ENCODE measurements at places on chromosomes 2 and 18.

- DNase-seq = no peak
These were observed 23.7 kb downstream of the ICA1L start for GRCh38 chr2:202847693-202848524.

GRCh38 chr2:66408905-66409304 lies 26.0 kb upstream of the MEIS1 start:
- no peak for DNase-seq

GRCh38 chr2:73415906-73416305 lies 30.3 kb downstream of the ALMS1 start:
- DNase-seq = no peak

- DNase-seq = no peak
These were observed 20.0 kb downstream of the NAB1 start for GRCh38 chr2:190668892-190669291.

DNA sequence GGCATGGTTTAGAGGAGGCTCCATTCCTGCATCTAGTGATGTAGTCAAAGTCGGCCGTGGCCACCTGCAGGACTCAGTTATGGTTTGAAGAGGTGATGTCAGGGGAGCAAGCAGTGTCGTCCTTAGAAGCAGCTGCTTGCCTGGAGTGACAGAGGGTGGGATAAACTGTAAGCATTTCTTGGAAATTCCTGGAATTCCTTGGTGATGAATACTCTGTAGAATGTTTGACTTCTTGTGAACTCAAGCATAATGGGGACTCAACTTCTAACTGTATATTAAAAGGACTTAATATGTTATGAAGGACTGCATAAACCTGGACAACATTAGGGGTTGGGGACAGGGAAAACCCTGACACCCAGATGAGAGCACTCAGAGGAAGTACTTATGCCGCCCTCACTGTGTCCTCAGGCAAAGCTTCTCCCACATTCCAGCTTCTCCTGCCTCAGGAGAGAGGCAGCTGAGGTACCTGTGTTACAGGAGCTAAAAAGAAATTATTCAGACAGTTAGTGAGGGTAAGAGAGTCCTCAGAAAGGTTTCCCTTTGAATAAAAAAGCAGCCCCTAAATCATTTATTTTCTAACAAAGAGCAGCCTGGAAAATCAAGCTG lies 459.9 kb upstream of the CELF4 start:
- DNase-seq = no peak

GRCh38 chr2:172783165-172783898 lies 47.7 kb downstream of the RAPGEF4 start:
- DNase-seq = no peak

DNA sequence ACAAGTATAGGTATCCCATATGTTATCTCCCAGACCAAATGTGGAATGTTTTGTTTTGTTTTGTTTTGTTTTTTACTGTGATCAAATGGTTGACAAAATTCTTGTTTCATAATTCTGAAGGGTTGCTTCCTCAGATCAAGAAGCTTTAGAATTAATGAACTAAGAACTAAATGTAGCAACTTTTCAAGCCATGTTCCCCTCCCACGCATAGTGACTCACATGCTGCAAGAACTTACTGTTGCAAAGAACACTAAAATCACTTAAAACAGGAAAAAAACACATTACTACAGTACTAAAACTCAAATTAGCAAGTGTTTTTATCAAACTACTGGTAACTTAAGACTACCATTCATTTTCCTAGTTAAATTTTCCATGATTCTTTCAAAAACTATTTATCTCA lies 30.6 kb downstream of the HNRNPLL start:
- peak; percentile 68 for DNase-seq

DNA sequence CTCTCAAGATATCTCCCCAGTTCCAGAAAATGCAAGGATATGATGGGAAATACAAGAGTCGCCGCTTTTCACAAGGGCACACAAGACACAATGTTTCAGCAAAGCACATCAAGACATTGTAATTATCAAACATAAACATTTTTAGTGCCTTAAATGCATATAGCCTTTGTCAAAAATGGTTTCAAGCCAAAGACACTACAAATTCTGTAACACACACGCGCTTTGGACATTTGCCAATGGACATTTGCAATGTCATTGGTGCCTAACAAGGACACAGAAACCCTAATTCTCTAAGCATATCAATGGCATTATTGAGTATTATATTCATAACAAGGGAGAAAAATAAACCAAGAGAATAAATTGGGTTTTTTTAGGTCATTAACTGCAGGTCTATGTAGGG lies 16.1 kb downstream of the ADD2 start:
- DNase-seq = no peak

GRCh38 chr2:191870744-191871143 lies 23.9 kb upstream of the CAVIN2 start:
- no peak for DNase-seq

DNA sequence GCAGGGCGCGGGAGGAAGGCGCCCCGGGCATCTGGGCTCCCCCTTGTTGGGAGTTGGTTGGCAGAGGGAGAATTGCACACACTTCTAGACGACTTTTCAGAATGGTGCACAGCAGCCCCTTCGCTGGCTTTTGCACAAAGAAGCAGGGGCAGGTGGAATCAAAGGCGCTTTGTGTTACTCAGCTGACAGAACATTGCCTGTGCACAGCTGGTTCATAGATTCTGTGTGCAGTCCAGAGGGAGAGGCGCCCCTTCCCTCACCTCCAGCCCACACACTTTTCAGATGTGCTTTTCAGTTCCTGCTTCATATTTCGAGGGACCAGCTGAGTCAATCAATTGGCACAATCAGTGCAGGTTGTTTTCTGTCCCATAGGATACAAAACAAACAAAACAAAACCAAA lies 348.4 kb upstream of the RAB12 start:
- DNase-seq = no peak

Measured in activated CD4-positive, alpha-beta memory T cell treated with anti-CD3 and anti-CD28 coated beads for 36 hours (primary cell).